ENCODE measurements at places on chromosomes 1 and 21.

GRCh38 chr21:15211491-15212133 is 146.8 kb upstream of the NRIP1 start:
- DNase-seq: no peak

- no peak for DNase-seq
Observed at GRCh38 chr1:54499360-54500106, 48.5 kb upstream of the ACOT11 start.

DNA sequence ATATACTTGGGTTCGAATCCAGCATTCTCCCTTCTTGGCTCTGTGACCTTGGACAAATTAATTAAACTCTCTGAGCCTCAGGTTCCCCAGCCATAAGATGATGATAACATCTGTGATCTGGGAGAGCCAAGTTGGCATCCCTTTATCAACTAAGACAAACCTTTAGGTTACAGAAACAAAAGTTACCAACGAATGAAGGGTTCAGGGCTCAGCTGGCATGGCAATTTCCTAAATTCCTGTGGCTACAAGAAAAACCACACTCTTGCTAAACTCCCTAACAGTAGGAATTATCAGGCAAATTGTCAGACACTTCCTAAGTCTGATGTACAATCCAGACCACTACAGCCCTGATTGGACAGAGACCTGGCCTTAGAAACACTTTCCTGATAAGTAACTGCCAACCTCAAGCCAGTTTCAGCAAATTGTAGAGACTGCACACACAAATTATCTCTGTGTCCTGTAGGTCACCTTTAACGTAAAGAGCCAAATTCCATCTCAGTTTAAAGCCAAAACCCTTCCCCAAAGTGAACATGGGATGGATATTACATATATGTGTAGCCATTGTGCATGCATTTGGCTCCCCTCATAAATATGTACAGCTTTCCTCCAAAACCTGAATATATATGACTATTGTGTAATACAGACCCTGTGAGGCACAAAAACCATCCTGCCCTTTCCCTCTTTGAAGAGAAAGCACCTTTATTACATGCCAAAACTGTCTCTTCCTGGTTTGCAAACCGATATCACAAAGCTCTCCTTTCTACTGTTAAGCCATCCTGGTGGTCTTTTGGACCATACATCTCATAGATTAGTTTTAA is 39.5 kb upstream of the EDARADD start:
- no peak for DNase-seq

- DNase-seq: no peak
Observed at GRCh38 chr1:202011994-202012393, 1.6 kb downstream of the ELF3 start.

DNA sequence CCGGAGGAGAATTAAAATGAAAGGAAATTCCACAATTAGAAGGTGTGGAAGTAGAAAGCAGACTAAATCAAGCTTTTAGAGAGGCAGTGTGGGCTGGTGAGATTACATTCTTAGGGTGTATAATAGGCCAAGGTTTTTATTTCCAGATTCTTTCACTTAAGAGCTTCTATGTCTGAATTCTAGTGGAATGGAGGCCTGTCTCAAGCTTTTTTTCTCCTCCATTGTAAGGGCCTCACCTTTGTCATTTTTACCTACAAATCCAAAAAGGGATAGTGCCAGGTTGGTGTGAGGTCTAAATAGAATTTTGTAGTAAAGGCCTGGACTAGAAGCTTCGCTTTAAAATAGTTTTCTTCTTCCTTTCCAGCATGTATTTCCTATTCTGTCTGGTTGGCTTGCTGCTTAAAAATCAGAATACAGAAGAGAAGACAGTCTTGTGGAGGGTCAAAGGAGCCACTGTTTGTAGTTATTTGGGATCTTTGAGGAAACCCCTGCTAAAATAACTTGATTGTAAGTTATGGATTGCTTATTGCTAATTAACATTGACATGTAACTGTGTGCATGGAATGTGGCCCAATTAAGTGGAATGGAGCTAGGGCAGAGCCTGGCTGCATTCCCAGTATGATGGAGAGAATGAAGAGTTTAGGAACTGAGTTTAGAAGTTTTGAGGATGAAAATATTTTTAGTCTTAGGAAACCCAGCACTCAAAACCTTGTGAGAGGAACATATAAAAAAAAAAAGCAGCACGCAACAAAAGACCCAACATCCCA is 162.5 kb upstream of the B3GALT2 start:
- no peak for DNase-seq

DNA sequence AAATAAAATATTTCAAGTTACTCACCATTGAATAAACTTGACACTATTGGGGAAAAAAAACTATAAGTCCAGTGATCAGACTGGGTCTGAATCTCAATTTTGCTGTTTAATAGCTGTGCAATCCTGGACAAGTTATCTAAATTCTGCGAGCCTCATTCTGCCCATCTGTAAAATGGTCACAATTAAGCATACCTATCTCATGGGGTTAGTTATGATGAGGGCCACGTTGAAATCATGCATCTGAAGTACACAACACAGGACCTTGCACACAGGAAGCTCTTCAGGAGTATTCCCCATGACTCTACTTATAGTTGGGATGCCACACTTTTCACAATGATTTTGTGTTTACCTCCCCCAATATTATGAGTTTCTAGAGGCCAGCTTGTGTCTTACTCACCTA is 3.8 kb upstream of the HTR1D start:
- DNase-seq: no peak

DNA sequence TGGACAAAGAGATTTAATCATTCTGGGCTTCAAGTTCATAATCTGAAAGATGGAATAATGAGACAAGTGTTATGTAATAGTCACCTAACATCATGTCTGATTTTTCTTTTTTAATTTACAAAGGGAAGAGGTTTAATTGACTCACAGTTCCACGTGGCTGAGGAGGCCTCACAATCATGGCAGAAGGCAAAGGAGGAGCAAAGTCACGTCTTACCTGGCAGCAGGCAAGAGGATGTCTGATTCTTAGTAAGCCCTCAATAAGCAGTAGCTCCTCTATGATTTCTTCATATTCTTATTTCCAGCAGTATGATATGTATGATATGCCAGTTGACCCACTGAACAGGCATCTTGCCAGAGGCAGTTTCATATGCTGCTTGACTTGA is 152.7 kb downstream of the S1PR1 start:
- no peak for DNase-seq

All from NCI-H524 treated with DMSO at 0.1 percent for 48 hours (cell line).